ENCODE measurements at places on chromosomes 11 and 22.

DNA sequence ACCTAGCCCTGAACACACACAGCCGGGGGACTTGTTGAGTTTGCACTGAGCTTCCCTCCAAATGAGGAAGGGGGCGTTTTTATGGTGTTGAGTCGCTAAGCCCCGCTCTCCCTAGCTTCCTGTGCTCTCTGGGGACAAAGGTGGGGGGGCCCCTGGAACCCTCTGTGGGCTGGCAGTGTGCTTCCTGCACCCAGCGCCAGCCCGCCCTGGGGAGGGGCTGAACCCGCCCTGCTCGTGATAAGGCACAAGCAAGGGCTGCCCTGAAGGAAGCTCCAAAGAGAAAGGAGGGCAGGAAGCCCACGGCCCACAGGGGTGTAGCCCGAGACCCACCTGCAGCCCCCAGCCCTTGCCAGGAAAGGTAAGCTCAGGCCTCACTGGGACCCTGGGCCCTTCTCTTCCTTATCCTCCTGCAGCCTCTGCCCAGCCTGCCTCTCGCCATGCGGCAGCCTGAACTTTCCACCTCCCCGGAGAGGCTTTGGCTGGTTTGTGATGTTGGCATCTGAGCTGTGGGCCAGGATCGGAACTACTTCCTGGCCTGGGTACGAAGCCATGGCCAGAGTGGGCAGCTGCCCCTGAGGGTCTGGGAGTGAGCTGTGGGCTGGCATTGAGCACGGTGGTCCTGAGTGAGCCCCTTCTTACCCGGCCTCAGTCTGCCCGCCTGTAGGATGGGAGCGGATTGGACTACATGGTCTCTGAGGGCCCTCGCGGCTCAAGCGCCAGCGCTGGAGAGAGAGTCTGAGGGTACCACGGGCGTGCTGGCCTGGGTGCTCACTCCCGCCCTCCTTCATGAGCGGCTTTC is at the start of gene FERMT3:
FERMT3 (plus strand) TSS at position 265 of the 799 bp plus-strand sequence. CDS start 644 bp downstream, outside the sequence.
- no peak for DNase-seq

- no peak for DNase-seq
These were observed 191.0 kb downstream of the BRD1 start for GRCh38 chr22:49636649-49637048.

DNA sequence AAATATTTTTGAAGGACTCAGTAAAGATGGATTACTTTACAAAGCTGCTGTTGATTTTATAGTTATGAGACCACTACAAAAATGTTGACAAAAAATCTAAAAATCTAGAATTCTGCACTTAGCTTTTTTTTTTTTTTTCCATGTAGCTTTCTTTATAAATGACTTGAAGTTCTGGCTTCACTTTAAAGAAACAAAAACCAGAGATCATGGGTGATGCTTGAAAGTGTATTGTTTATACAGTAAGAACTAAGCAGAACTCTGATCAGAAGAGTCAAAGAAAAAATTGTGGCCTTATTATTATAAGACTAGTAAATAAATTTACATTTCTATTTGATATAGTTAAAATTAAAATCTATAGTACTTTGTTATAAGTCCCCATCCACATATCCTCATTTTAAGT is 301.7 kb downstream of the BLID start:
- no peak for DNase-seq

DNA sequence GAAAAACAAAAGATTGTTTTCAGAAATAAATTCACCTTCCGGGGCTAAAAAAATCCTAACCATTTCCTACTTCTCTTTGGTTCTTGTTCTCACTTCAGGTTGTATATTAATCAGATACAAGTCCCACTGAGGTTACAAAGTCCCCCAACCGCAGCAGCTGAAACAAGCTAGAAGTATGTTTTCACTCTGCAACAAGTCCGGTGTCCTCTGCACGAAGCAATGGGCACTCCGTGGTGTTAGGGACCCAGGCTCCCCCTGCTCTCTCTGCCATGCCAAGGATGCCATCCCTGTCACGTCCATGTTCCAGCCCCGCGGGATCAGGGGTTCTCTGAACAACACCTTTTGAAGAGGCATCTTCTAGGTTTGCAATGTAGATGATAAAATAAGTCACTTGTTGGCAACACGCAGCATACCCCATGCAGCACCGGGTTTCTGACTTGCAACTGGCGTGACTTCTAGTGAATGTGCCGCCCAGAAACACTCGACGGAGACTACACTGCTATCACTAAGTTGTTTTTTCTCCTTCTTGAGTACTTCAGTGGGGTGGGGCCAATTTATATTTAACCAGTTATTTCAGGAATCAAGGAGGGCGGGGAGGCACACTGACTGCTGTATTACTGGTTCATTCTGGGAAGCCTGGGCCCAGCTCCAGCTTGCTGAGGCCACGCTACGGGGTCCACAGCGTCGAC is 25.4 kb upstream of the GSTP1 start:
- DNase-seq, result no peak
